ENCODE measurements at places on chromosomes 16 and 17.
A peak's percentile ranks its signal among the peaks of the same experiment; 100 is the strongest.

DNA sequence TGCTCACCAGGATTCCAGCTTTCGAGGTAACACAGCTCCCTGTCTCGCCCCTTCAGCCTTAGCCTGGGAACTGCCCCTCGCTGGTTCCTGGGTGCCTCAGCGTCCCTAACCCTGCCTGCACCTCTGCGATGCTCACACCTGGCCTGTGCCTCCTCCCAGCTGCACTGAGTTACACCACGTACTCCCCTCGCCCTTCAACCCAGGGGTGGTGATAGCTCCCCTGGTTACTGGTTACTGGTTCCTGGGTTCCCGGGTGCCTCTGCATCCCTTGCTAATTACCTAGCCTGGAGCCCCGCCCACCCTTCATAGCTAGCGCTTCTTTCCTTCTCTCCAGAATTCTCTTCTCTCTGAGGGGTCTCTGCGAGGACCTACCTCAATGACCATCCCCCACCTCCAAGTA, 65.3 kb upstream of the PLCG2 start:
- no peak for DNase-seq

- DNase-seq: peak; percentile 27
Observed at GRCh38 chr17:40648384-40648968, 858 bp upstream of the SMARCE1 start.

DNA sequence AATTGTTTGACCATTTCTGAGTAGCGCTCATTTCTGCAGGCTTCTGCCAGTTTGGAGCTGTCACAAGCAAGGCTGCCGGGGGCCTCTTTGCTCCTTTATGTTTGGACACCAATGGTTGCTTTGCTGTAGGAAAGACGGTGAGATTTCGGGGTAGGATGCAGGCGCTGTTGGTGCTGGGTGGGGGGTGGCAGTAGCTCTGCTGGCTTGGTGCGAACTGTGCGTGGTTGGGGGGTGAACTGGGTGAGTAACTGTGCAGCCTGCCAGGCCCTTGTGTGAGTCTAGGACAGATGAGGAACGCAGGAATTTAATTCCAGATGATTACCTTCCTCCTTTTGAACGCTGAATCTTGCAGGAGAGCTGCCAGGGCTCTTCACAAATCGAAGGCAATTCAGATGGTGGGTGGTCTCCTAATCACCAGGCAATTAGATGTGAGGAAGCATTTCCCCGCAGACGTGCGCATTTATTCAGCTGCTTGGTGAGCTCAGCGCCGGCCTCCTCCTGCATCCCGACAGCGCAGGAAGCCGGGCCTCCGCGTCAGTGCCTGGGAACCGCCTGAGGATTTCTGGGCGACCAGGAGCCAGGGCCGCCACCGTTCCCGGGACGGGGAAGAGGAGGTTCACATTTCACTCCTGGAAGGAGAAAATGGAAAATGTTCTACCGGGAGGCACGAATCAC, 154.4 kb downstream of the FOXL1 start:
- DNase-seq: no peak

GRCh38 chr16:6684076-6684673, 648.5 kb upstream of the RBFOX1 start:
- no peak for DNase-seq

DNA sequence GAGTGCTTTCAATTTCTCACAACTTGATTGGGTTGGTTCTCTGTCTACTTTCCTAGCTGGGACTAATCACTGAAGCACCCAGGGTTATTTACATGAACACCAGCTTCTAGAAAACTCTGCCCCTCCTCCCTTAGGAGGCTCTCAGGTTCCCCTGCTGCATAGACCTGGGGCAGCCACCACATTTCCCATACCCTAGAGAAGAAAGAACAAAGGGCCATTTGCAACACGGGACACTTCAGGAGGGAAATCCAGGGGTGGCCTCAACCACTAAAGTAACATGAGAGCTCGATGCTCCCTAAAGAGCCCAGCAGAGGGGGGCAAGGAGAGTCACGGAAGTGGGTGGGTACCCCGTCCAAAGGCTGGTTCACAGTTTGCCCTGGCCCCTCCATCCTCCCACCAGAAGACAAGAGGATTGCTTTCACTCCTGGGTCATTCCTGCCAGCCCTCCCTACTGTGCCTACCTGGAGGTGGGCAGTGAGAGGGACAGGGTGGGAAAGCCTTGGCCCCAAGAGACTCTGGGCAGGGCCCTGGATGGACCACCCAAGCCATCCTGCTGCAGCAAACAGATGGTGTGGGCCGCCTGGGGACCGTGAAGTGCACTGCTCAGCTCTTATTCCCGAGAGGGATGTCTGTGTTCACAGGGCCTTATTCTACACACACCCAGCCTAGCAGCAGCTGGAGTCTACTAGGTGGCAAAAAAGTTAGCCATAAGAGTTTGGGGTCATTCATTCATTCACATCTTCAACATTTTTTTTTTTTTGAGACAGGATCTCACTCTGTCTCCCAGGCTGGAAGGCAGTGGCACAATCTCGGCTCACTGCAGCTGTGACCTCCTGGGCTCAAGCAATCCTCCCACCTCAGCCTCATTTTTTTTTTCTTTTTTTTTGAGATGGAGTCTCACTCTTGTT, 392.1 kb downstream of the SOX9 start:
- no peak for DNase-seq

- no peak for DNase-seq
Observed at GRCh38 chr17:2347805-2348685, 10.7 kb downstream of the SGSM2 start.

- no peak for DNase-seq
Observed at GRCh38 chr17:61064087-61064951, 335.3 kb upstream of the TBX2 start.

DNA sequence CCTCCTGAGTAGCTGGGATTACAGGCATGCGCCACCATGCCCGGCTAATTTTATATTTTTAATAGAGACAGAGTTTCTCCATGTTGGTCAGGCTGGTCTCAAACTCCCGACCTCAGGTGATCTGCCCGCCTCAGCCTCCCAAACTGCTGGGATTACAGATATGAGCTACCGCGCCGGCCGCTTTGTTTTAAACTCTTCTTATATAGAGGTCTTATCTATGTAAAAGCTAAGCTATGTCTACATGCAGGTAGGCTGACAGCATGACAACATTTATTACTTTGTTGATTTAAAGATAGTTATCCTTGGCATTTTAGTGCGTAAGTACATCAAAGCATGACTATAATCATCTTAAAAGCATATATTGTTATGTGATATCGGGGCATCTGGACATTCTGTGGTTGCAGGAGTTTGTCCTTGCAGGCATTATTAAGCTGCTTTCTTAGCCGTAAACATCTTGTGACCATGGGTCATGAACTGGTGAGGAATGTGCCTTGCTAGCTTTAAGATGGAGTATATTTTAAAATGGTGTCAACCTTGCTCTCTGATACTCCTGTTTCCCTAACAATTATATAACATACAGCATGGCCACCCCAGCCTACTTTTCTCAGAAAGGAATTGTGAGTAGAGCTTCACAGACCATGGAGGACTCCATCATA, 45.8 kb upstream of the TAOK1 start:
- no peak for DNase-seq

DNA sequence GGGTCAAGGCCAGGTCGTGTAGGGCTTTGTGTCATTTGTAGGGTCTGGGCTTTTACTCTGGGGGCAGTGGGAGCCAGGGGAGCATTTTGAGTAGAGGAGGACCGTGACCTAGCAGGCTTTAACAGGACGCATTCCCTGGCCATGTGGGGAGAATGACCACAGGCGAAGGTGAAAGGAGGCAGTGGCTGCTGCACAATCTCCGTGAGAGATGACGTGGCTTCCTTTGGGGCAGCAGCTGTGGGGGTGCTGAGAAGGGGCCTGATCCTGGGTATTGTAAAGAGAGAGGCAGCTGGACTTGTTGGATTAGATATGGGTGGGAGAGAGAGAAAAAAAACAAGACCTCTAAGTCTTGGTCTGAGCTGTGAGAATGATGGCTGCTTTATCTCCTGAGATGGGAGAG, 46.0 kb downstream of the KATNIP start:
- DNase-seq: no peak

DNA sequence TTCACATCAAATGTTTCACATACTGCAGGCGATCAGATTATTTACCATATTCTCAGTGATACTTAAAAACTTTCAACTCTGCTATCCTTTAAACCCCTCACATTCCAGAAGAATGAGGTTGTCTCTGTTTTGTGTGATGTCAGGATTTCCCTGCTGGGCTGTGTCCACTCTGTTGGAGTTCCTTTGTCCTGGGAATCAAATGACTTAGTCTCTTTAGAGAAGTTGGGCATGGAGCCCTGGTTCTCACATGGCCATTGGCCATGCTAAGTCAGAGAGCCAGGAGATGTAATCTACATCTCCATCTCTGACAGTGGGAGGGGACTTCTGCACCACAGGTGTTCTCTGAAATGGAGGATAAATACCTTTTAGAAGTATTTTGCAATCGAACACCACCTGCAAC, 205.1 kb upstream of the MAF start:
- no peak for DNase-seq

DNA sequence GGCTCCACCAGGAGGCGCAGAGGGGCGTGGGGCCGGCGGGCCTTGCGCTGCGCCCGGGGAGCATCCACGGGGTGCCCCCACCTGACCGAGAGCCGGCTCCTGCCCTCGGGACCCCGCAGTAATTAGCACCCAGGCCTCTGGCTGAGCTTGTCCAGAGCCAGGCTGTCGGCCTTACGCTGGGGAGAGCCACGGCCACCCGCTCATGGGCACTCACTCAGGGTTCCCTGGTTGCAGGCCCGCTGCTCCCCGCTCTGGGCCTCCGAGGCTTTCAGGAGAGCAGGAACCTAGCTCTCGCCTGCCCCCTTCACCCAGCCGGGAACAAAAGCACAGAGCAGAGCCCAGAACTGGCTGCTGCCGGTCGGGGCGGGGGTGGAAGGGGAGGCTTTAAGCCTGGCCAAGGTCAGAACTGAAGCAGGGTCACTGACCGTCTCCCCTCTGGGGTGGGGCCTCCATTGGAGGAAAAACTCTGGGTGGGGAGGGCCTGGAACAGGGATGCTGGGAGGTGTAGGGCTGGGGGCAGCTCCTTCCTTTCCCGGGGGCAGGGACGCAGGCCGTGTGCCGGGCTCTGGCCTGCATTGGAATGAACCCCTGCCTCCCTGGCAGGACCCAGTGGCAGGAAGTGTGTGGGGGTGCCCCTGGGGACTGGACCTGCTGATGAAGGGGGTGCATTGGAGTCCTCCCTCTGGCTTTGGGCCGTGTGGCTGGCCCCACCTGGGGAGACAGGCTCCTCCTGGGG, 12.3 kb downstream of the GLIS2 start:
- peak; percentile 85 for DNase-seq

- DNase-seq: no peak
Observed at GRCh38 chr17:18160128-18160856, 23.3 kb upstream of the ALKBH5 start.

GRCh38 chr17:63696381-63696961, 3.5 kb downstream of the LIMD2 start:
- peak; percentile 59 for DNase-seq

DNA sequence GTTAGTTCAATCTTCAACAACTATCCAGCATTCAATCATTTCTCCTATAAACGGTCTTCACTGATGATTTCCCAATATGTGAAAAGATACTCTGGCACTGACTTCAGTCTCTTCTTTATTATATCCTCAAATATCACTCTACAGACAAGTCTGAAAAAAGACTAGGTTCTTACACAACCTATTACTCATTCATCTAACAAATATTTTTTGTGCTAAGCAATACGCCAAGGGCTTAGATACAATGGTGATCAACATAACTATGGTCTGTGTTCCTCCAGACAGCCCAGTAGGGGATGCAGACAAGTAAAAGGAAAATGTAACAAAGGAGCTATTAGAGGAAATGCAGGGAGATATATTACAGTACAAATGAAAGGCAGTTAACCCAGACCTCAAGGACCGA, 63.9 kb downstream of the MYO1D start:
- DNase-seq: no peak

DNA sequence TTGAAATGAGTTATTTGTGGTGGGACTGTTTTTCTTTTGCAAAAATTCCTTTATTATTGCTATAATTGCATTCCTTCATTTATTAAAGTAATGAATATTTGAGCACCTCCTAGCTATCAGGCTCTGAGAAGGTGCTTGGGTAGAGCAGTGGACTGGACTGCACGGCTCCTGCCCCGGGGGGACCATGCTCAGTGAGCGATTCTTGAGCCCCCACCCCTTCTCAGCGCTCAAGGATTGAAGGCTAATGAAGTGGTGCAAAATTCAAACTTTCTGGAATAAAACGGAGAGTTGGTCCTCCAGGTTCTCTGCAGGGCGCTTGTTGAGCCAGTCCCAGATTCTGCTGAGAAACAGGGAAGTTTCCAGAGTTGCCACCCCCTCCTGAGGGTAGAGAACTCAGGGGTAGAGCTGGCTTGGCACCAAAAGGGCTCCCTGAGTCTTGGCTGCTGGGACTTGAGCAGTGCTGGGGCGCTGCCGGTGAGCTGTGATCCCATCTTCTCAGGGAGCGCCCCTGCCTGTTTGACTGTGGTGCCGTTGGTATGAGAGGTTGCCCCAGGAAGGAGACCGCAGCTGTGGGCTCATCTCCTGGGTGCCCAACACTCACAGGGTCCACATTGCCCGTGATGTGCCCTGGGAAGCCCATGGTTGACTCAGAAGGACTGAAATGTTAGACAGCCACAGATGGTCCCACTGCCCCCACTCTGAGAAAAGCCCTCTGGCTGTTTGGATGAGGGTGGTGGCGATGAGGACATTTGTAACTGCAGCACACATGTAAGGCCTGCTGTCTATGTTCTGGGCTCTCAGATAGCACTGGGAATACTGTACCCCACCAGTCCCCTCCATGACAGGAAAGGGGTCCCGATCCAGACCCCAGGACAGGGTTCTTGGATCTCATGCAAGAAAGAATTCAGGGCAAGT, 20.0 kb downstream of the KSR1 start:
- DNase-seq: no peak

DNA sequence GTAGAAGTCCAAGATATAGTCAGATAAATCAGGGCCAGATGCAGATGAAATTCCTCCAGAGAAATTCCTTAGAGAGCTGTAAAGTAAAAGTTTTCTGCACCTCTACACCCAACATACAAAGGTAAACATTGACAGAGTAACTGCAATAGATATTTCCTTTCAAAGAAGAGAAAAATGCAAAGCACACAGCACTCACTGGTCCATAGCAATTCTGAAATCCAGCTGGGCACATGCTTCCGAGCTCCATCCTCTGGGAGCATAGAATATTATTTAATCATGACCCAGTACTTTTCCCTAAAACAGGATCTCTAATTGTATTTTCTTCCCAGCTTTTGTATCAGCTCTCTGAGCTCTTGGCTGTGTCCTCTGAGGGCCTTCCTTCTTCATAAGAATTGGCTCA, 239.5 kb upstream of the IRX3 start:
- DNase-seq: no peak

GRCh38 chr16:56944954-56945839, 13.3 kb downstream of the HERPUD1 start:
- no peak for DNase-seq

GRCh38 chr16:50742576-50743200, 802 bp downstream of the CYLD start:
- DNase-seq: peak; percentile 64

Data from GM13977 (cell line).